ENCODE measurements at places on chromosomes 2 and 18. TPM values are rescaled to one million over a fixed set of nuclear protein-coding genes. Genes with fewer than 3 reads are reported as not detected.

The TGFBRAP1 gene
- 23.2 TPM for polyA plus RNA-seq

The SERPINB10 gene
- polyA plus RNA-seq: not detected

The ERFE gene
- polyA plus RNA-seq: not detected

The CCT4 gene
- 116 TPM for polyA plus RNA-seq

The CABYR gene
- polyA plus RNA-seq: 2.0 TPM

The L3MBTL4 gene
- 0.61 TPM for polyA plus RNA-seq

The MSGN1 gene
- not detected for polyA plus RNA-seq

The MEIS1 gene
- 0.33 TPM for polyA plus RNA-seq

The SFT2D3 gene
- polyA plus RNA-seq: not detected

The USP34 gene
- polyA plus RNA-seq: 21.5 TPM

The IL1A gene
- not detected for polyA plus RNA-seq

The TOGARAM2 gene
- polyA plus RNA-seq: 0.28 TPM

The THSD7B gene
- not detected for polyA plus RNA-seq

The EDAR gene
- 0.26 TPM for polyA plus RNA-seq

The TEKT4 gene
- not detected for polyA plus RNA-seq

The MOB4 gene
- 28.0 TPM for polyA plus RNA-seq

The TTN gene
- 9.4 TPM for polyA plus RNA-seq

The FNDC4 gene
- not detected for polyA plus RNA-seq

The GPD2 gene
- polyA plus RNA-seq: 6.5 TPM

The SLC25A52 gene
- not detected for polyA plus RNA-seq

The NDUFB3 gene
- polyA plus RNA-seq: 188 TPM

The MATN3 gene
- polyA plus RNA-seq: not detected

The TRABD2A gene
- 5.7 TPM for polyA plus RNA-seq

The SIGLEC15 gene
- polyA plus RNA-seq: not detected
